Iris pigment epithelial cell (primary cell): ENCODE measurements at places on chromosomes 4 and X.
A peak's percentile ranks its signal among the peaks of the same experiment; 100 is the strongest.

DNA sequence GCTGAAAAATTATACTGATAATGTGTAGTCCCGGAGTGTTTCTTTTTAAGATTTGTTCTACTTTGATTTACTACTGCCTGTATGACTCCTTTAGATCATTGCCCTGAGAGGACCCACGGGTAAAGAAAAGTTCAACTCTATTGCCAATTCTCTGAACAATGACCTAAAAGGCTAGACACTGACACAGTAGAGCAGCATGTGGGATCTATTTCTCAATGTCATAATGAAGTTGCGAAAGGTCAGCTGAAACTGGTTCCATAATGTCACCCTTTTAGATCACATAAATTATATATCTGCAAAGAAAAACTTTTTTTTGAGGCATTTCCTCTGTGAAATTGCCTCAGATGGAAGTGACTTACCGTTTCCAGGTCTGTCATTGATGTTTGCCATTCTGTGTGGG lies 67.4 kb downstream of the GLRB start:
- no peak for DNase-seq

- DNase-seq = no peak
Observed at GRCh38 chrX:1941321-1941720, 326.5 kb downstream of the ASMT start.

DNA sequence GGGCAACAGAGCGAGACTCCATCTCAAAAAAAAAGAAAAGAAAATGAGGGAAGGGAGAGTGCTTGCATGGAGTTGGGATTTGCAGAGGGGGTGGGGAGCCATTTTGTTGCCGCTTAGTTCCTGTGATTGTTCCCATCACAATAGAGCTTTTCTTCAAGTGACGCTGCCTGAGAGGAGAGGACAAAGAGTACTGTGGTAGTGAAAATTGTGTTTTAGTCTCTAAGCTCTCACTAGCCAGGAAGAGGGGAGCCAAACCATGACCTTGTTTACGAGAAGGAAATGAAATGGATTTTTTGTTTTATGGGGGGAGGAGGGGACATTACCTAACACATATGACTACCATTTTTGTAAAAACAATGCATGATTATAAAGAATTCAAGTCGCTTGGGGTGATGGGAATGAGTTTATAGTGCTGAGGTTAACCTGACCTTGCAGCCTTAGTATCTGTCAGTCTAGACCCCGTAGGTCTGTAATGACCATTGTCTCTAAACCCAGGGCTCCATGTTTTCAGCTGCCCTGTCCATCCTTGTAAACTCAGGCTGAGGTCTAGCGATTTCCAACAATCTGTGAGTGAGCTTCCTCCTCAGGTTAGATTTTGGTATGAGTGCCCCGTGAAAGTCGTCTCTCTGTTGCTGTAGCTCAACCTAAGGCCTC lies 18.8 kb downstream of the SRD5A3 start:
- DNase-seq = no peak

DNA sequence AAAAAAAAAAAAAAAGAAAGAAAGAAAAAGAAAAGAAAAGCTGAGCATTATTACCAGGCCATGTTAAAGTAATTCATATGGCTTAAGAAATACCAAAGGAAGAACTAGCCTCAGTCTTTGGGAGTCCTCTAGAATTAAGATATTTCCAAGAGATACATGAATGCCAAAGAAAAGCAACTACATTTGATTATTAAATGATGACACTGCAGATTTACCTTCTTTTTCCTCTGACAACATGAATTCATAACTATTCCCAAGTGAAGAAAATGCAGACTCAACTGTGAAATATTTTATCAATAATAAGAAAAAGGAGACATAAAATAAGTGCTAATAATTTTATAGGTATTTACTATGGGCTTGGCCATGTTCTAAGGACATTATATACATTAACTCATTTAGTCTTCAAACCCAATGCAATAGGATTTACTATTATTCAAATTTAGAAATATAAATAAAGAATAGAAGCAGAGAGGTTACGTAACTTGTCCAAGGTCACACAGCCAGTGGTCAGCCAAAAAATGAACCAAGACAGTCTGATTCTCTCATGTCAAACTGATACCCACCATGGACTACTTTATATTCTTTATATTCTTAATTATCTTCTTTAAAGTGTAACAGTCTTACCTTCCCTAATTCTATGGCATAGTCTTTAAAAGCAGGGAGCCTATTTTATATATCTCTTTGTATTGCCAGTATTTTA lies 6.9 kb downstream of the SH3D19 start:
- DNase-seq = no peak

DNA sequence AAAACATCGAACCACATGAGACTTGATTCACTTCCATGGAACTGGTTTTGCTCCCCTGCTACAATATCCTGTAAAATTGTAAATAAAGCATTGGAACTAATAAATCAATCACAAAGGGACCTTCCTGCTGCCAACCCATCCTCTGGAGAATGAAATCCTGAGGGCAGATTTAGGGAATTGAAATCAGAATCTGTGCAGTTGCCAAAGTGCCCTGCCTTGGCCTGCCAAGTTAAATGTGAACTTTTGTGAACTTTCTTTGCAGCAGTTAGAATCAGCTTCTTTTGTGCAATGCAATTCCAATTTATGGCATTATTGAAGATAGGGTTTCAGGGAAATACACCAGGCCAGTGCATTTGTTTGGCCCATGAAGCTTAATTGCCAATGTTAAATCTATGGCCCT lies 263.1 kb downstream of the PTTG2 start:
- DNase-seq = no peak

DNA sequence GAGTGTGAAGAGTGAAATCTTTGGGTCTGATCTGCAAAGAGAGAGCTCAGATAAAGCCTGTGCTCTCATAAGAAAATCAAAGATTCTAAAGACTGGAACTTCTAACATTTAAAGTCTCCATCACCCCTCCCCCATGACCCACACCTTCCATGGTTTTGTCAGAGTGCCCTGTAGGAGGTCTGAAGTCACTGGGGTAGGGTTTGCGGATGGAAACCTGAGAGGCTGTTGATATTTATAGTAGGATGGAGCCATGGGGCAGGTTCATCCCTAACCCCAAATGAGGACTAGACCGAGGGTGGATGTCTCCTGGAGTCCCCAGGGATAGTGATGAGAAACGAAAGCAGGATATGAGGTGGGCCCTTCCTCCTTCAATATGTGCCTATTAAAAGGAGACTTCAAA lies 28.4 kb upstream of the NLGN4X start:
- DNase-seq = no peak

GRCh38 chr4:7631288-7632014 lies 196.7 kb upstream of the PSAPL1 start:
- DNase-seq = no peak

- DNase-seq = peak; percentile 58
Observed at GRCh38 chr4:110621328-110621812, 1.5 kb downstream of the PITX2 start.

DNA sequence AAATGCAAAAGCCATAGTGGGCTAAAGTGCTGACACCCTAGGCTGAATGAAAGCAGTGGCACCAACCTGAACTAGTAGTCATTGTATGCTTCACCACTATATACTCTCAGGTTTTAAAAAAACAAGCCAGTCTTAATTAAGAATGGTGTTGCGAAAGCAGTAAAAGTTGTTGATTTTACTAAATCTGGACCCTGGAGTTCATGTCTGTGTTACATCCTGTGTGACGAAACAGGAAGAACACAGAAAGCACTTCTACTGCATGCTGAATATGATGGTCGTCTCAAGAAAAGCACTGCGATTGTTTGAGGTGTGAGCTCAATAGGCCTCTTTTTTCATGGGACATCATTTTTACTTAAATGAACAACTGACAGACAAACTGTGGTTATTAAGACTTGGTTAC lies 24.2 kb upstream of the GDPD2 start:
- peak; percentile 76 for DNase-seq

GRCh38 chrX:41733939-41734338 lies 10.0 kb downstream of the GPR82 start:
- no peak for DNase-seq

DNA sequence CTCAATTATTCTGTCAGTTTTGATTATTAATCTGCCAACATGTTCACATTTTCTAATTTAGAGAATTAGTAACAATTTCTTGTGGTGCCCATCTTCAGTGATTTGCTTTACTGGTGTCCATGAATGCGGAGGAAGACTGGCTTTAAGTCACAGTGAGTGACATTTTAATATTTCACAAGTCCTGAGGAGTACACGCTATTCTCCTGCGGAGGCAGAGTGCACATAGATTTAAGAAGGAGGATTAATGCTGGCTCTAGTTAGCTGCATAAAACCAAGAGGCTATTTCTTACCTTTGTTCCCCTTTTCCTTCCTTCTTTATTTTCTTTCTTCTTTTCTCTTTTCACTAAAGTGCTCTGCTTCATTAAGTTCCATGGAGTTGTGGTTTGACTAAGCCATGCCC lies 495.2 kb upstream of the IGFBP7 start:
- no peak for DNase-seq

DNA sequence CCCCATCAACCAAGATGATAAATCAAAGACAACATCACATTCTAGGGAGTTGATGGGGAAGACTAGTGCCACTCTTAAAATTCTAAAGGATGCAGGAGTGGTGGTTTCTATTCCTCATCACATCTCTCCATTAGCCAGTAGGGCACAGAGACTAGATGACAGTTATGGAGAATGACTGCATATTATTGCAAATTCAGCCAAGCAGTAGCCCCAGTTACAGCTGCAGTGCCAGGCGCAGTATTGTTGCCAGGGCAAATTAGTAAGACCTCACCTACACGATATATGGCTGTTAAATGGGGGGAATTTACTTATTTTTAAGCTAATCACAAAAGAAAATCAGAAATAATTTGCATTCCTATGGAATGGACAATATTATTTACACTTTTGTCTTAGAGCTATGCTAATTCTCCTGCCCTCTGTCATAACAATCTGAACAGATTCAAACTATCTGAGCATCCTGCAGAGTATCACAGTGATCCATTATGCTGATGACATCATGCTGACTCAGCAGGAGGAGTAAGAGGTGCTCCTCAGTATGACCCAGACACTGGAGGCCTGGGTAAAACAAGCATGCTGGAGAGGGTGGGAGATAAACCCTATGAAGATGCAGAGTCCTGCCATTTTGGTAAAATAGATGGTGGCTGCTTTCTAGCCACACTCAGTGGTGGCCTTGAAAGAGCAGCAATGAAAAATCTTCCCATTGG lies 24.7 kb downstream of the ETNPPL start:
- DNase-seq = peak; percentile 30

- no peak for DNase-seq
Observed at GRCh38 chr4:8285976-8286718, 16.6 kb downstream of the HTRA3 start.

GRCh38 chrX:108165383-108166111 lies 74.0 kb downstream of the ATG4A start:
- DNase-seq = peak; percentile 57

GRCh38 chr4:23388255-23388654 lies 501.6 kb downstream of the PPARGC1A start:
- no peak for DNase-seq
